ENCODE measurements at places on chromosomes 2 and 18.

DNA sequence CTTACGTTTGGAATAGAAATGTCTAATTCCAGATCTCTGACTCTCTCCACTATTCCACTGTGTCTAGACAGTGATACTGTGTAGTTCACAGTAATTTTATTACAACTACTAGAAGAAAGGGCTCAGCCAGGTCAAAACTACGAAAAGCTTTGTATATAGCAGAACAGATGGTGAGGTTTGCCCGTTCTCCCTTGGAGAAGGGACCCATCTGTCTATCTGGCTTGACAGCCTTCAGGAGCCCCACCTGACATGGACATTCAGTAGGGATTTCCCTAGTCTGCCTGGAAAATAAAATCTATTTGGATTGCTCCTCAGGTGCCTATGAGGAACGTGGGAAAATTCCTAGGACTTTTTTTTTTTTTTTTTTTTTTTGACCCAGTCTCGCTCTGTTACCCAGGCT lies 435.4 kb downstream of the NRXN1 start:
- DNase-seq, result no peak

GRCh38 chr2:16226943-16227664 lies 286.8 kb downstream of the MYCN start:
- DNase-seq, result no peak

GRCh38 chr2:170493426-170494097 lies 221.6 kb upstream of the SP5 start:
- DNase-seq, result no peak

GRCh38 chr2:239035361-239035814 lies 187.5 kb downstream of the TWIST2 start:
- DNase-seq, result peak; percentile 82

DNA sequence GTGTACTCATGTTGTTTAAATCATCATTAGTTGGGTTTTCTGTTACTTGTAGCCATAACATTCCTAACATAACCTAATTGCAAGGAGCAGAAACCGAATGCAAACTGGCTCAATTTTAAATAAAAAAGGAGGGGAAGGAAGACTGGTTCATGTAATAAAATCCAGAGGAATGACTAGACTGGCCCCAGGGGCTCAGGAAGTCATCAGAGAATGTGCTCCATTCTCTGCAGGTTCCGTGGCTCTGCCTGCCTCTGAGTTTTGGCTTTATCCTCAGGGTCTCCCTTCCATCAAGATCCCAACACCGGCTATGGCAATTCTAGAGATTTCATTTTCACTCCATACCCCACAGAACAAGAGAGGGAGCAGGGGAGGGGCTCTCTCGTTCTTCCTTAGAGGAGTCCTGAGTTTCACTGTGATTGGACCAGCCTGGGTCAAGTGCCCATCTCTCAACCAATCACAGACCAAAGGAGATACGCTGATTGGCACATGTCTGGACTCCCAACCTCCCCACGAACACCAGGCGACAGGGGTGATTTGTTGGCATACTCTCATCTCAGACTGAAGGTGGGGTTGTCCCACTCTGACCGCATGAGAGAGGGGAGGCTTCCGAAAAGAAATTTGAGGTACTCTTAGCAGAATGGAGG lies 64.8 kb downstream of the NPPC start:
- DNase-seq, result no peak

Measured in activated naive CD8-positive, alpha-beta T cell treated with anti-CD3 and anti-CD28 coated beads, Interleukin-2, amount 10 ng/mL, durations not matched to agents 7 days and 5 days (primary cell).